ENCODE measurements at places on chromosomes 2 and 18.
A peak's percentile ranks its signal among the peaks of the same experiment; 100 is the strongest.

DNA sequence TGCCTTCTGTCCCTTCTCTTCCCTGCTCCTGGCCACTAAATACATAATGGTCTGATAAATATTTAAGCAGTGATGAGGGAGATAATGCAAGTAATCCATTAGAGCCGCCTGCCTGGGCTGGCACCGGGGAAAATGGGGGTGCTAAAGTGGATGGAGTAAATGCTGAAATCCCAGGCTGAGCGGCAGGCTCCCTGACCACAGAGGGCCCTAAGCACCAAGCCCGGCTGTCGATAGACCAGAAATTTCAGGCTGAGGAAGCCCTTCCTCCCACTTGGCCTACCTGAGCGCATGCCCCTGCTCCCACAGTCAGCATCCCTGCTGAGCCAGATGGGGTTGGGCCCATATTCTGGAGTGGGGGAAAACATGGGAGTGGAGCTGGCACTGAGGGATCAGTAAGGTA, 197.5 kb upstream of the SKOR2 start:
- DNase-seq, result no peak

GRCh38 chr18:3579701-3580100, 129.7 kb downstream of the TGIF1 start:
- peak; percentile 90 for DNase-seq

- DNase-seq, result peak; percentile 57
These were observed 758 bp downstream of the SCLY start for GRCh38 chr2:238061315-238062202.

DNA sequence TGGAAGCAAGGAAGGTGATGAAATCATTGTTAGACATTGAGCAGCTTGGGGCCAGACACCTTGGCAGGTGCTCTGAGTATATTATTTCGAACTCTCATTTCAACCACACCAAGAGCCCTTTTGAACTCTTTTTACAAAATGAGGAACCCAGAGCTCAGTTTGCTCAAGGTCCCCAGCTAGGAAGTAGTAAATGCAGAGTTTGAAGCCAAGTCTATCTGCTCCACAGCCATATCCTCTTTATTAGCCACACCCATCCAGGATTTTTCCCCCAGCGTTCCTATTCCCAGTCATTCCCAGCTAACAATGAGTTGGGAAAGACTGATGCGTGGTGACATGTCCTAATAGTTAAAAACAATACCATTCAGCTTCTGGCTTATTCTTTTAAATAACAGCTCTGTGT, 40.2 kb downstream of the SEMA4F start:
- DNase-seq, result no peak

- peak; percentile 48 for DNase-seq
These were observed 34.8 kb upstream of the ASXL2 start for GRCh38 chr2:25912851-25913695.

DNA sequence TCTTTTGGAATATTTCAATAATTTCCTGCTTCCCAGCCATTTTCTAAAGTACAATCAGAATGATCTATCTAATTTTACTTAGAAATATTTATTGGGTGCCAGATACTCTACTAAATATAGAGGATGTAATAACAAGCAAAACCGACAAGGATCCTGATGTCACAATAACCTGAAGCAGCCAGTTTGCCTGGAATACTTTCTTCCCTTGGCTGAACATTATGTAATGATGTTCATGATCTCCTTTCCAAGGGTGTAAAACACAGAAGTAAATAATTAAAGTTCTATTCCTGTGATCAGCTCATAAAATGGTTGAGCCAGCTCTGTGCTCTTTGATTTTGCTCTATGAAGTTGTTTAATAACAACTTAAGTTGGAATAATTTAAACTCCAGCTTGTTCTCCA, 2.6 kb upstream of the MRPL19 start:
- DNase-seq, result no peak

DNA sequence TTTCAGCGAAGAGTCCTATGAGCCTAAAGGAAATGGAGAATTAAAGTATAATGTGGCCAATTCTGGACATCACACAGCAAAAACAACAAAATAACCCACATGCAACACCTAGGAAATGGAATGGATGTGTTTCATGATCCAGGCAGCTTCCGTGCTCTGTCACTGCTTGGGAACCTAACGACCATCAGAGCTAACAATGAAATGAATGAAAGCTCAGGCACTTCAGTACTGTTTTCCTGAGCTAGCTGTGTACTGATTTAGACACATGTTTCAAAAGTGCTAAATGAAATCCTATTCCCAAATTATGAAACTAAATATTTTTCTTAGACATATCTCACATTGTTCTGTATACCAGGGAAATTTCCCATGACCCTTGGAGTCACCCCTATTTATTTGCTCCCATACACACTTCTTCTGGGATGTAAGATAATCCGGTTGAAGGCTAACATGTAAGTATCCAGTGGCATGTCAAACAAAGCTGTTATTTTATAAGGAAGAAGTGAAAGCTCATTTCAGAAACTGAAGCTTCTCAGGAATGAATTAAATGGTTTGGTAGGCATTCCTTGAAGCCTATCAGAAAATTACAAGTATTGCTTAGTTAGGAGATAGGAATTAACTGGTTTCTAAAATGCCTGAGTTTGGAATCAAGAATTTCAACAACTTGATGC, 108.5 kb upstream of the RND3 start:
- peak; percentile 67 for DNase-seq

DNA sequence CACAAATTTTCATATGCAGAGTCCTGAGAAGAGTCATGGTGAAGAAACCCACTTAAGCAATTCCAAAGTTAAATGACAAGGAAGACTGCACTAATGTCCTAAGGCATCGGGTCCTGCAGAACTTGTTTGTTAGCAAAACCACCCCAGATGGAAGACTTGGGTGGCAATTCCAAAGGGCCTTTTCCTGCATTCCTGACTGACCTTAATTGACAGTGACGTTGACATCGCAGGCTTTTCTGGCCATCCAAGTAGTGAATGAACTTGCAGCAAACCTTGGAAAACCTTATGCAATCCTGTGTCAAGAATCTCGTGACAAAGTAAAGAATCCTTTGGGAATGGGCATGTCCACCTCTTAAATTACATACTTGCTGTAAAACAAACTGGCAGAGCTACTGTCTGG, 112.5 kb upstream of the SH3BP4 start:
- peak; percentile 58 for DNase-seq

GRCh38 chr2:25416674-25417073, 74.9 kb upstream of the DNMT3A start:
- no peak for DNase-seq
